ENCODE measurements at places on chromosomes 7 and 10.

- no peak for DNase-seq
Observed at GRCh38 chr7:106501605-106502580, 159.1 kb downstream of the CCDC71L start.

- peak; percentile 93 for DNase-seq
Observed at GRCh38 chr10:132464256-132465192, 67.5 kb downstream of the PWWP2B start.

DNA sequence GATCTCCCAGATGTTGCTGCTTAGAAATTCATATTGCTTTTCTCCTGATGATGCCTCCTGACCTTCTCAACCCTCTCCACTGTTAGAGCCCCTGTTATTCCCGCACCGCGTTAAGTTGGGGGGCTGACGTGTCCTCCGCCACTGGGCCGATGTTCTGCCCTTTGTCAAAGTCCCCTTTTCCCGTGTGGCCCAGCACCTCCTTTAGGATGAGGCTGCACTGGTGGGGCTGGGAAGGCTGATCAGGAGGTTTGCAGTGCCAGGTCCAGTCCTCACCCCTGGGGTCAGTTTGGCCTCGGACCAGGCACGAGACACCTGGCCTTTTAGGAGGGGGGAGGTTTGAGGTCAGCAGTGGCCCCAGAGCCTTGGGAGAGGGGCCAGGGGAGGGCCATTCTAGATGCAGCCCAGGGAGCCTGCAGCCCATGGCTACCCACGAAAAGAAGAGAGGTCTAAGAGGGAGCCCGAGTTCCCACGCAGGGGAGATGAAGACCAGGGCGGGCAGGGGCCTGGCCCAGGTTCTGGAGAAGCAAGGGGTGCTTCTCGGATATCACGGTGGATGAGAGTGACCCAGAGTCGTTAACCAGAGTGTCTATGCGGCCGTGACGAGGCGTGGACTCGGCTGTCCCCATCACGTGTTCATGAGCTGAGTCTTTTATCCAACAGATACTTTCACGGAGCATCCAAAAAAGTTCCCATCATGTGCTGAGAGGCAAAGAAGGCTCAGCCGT lies 150.4 kb downstream of the DNAJB6 start:
- DNase-seq = no peak

- no peak for DNase-seq
Observed at GRCh38 chr7:129264534-129264933, 39.7 kb downstream of the AHCYL2 start.

- no peak for DNase-seq
Observed at GRCh38 chr10:132077091-132077490, 11.3 kb downstream of the JAKMIP3 start.

DNA sequence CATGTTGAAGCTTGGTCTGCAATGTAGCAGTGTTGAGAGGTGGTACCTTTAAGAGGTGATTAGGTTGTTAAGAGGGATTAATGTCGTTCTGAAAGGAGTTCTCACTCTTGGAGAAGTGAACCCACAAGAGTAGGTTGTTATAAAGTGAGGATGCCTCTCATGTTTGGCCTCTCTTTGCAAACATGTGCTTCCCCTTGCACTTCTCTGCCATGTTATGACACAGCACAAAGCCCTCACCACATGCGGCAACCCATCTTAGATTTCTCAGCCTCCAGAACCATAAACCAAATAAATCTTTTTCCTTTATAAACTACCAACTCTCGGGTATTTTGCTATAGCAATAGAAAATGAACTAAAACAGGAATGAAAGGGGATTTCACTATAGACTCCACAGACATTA lies 66.3 kb downstream of the KMT2C start:
- DNase-seq = no peak

DNA sequence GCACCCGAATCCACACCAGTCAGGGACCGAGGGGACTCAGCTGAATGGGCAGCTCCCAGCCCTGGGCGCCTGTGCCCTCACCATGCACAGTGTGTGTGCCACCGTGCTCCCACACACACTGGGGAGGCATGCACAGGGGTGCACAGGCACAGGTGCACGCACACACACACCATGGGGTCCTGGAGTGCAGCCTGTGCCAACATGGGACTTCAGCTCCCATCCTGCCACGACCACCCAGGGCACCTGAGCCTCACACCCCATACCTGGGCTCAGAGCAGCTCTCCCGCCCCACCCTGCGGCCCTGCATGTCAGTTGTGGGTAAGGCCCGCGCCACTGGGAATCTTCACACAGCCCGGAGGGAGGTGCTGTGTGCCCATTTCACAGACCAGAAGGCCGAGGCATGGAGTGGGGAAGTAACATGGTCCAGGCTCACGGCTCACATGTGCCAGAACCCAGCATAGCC lies 8.0 kb downstream of the ELFN1 start:
- DNase-seq = peak; percentile 45

- DNase-seq = no peak
Observed at GRCh38 chr10:81759111-81759510, 115.9 kb upstream of the NRG3 start.

GRCh38 chr7:132425942-132426341 lies 150.3 kb downstream of the PLXNA4 start:
- no peak for DNase-seq

- DNase-seq = no peak
Observed at GRCh38 chr7:101140746-101141382, 13.4 kb upstream of the AP1S1 start.

GRCh38 chr10:94281654-94282053 lies 81.1 kb downstream of the NOC3L start:
- no peak for DNase-seq

GRCh38 chr7:108409146-108409545 lies 47.1 kb downstream of the NRCAM start:
- no peak for DNase-seq

DNA sequence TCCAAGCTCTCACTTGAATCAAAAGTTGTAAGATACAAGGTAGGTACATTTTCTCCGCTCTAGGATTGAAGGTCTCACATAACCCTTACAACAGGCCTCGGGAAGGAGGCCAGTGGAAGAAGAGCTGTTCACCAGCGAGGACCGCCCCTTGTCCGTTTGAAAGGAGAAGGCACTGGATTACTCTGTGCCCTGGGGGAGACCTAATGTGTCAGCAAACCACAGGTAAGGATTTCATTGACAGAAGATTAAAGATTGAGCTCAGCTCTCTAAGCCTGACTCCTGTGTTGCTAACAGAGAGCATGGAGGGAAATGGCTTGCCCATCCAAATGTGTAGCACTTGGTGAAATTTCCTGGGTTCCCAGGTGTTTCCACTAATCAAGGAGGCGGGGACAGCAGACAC lies 81.2 kb downstream of the SLC16A9 start:
- DNase-seq = no peak

DNA sequence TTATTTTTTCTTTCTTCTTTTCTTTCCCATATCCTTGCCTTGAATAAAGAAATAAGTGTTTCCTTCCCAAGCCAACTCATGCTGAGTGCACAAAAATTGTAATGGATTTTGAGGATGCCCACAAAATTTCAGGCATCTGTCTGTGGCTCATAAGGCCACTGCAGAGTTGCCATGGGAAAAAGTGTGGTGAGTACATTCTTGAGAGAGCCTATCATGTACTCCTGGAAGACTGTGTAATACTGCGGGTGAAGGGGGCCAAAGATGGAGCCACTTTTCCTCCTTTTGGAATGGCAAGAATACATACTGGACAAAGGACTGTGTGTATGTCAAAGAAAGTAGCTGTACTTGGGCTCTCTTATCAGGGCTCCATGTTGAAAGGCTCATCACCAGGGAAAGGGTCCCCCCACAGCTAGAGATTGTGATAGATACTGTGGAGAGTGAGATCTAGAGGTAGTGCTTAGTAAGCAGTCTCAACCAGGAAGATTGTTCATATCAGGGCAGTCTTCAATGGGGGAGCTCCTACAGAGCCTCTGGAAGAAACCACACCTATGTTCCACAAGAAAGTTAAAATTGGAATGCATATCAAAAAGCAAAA lies 341.6 kb upstream of the KCND2 start:
- DNase-seq = no peak

DNA sequence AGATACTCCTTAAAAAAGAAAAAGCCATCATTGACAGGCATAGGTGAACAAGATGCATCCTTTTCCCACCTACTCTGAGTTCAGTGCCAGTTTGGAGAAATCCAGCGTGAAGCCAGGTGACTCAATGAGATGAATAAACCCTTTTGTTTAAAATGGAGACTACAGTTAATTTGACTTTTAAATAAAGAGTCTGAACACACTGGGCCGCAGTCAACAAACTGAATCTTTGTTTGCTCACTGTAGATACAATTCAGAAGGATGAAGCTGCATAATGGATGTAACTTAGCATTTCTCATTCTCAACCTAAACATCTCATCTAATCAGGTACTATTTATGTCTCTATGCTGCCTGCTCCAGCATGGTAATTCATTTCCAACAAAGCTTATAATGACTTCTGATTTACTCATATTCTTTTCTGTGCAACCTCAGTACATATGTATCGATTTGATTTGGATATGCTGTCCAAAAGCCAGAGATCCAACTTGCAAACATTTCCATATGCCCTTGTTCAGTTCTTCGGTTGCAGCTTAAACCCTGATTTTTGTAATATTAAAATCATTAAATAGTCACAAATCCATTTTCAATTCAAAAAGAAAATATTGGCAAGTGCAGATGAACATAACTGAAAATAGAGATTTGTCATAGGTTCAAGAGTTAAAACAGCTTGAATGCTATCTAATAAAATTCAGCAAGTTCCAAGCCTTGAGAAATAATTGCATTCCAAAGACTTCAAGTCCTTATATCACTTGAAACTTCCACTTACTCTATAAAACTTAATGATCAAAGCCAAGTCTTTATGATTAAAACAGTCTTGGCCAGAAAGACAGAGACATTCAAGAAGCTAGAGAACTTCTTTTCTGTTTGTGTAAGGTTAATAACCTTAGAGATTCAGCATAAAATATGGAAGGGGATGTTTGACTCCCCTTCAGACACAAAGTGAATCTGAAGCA lies 67.8 kb downstream of the CPVL start:
- DNase-seq = no peak

GRCh38 chr10:71634531-71635164 lies 84.9 kb downstream of the C10orf105 start:
- no peak for DNase-seq

GRCh38 chr7:67344481-67345193 lies 348.0 kb downstream of the TYW1 start:
- no peak for DNase-seq

Data from Right ventricle myocardium inferior (tissue), 1 donor.